ENCODE measurements at places on chromosomes 2 and 18.

- DNase-seq = no peak
Measured at GRCh38 chr18:26332991-26333390, 106.7 kb downstream of the TAF4B start.

DNA sequence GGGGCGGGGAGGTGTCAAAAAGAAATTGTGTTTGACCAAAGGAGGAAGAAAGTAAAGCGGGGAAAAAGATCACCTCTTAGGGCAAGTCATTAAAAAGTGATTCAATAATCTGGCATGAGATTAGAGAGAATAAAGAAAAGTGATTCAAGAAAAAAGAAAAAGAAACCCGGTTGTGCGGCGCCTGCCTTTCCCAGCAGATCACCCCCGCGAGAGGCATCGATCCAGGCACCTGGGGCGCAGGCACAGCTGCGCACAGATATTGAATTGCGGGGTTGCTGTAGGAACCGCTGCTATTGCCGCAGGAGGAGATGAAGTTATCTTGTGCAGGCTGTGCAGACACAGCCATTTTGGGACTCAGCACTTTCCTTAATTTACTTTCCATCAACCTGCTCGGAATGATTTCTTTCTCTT, 71.2 kb downstream of the PLB1 start:
- no peak for DNase-seq

DNA sequence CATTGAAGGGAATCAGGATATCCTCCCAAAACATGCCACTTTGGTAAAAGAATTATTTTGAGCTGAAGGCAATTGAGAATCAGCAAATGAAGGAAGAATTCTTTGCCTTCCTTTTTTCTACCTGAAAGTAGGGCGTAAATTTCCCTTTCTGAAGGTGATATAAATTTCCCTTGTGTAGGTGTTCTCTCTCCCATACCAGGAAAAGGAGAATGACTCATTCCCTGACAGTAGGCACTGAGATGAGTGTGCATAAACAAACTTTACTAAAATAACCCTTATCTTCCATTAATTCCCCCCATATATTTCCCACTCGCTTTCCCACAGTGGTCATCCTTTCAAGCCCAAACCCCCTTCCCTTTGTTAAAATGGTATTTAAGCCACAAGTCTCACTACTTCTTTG, 1339.0 kb downstream of the LRP1B start:
- DNase-seq = no peak

- no peak for DNase-seq
Measured at GRCh38 chr18:5253910-5254309, 41.6 kb downstream of the ZBTB14 start.

DNA sequence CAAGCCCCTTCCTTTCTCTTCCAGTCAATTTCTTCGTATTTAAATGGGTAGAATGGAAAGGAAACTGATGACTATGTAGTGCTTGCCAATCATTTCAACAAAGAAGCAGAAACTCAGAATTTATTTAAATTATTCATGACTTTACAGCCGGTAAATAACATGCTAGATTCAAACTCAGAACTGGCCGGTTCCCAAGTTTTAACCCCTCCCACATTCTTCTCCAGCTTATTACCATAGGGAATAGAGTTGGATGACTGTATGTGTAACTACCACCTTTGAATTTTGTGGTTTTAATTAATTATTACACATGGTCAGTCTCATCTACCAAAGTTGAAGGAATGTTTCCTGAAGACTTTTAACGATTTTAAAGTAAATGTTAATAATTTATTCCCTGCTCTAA, 819.3 kb upstream of the LRATD1 start:
- DNase-seq = no peak

DNA sequence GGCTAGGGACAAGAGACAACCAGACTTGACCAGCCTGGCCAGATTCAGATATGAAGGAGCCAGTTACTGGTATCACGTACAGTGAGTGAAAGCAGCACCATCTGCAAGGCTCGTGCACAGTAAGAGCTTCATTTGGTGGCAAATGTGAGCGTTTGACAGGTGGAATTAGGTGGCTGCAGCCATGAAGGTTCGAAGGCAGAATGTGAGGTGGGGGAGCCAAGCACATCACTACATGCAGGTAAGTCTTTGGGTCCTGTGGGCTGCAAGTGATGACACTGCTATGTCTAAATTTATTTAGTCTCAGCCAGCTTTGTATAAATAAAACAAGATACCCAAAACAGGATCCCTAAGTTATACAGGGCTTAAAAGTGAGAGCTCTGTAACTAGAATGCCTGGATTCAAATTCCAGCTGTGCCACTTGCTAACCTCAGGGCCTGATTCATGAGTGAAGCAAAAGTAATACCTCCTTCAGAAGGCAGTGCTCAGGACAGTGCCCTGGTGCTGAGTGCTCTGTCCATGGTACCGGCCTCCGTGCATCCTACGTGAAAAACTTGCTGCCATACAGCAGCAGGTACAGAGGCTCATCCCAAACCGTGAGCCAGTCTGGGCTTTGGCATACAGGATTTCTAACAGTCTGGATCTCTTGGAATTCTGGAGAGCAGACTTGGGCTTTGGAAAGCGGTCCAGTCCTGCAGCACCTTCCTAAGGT, 18.6 kb downstream of the DDX18 start:
- DNase-seq = no peak

GRCh38 chr2:45171136-45171501, 161.9 kb upstream of the SIX2 start:
- no peak for DNase-seq

- DNase-seq = no peak
Measured at GRCh38 chr2:45218931-45219339, 209.7 kb upstream of the SIX2 start.

- DNase-seq = no peak
Measured at GRCh38 chr2:41886145-41886664, 161.6 kb upstream of the PKDCC start.

GRCh38 chr2:203167751-203168150, 71.1 kb upstream of the CYP20A1 start:
- DNase-seq = no peak

DNA sequence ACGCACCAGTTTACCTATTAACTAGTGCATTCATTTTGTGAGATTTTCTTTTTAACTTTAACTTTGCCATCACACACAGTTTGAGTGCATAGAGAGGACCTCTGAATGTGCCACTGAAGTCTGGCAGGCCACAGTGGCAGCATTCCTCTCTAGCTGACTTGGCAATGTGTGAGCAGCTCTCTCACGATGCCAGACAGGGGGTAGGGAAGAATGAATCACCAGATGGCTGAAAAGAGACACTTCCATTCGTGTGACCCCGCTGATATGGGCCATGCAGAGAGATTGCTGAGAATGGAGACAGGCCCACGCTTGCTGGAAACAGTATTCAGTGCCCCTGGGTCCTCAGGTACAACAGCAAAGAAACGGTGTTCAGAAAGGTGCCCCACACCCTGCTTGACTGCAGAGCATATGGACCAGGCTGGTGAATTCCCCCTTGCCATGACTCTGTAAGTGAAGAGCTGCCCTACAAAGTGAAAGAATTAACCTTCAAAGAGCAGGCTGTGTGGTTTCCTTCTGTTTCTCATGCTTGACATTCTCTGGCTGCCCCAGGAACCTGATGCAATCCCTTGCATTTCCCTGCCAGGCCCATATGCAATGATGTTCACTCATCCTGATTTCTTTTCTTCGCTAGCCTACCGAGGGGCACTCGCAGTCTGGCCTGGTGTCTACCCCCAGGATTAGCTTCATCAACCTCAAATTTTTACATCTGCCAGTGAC, 236.1 kb downstream of the CDH20 start:
- no peak for DNase-seq

- no peak for DNase-seq
Measured at GRCh38 chr2:15449556-15450236, 111.4 kb downstream of the NBAS start.

DNA sequence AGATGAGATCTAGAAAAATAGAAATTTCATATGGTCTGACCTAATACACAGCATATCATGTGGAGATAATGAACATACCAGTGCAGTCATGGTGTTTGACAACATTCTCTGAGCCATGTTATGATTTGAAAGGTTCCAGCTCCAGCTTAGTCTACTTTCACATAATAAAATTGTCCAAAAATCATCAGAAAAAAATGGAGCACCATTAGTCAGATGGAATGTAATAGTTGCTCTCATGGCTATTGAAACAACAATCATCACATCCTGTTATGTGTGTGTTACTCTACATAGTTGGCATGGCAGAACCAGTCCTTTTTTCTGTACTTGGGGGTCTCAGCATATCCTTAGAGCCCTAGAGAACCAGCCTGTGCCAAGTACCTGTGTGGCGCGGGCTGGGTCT, 678.9 kb upstream of the FANCL start:
- DNase-seq = no peak

- no peak for DNase-seq
Measured at GRCh38 chr18:25736516-25736915, 353.9 kb downstream of the SS18 start.

DNA sequence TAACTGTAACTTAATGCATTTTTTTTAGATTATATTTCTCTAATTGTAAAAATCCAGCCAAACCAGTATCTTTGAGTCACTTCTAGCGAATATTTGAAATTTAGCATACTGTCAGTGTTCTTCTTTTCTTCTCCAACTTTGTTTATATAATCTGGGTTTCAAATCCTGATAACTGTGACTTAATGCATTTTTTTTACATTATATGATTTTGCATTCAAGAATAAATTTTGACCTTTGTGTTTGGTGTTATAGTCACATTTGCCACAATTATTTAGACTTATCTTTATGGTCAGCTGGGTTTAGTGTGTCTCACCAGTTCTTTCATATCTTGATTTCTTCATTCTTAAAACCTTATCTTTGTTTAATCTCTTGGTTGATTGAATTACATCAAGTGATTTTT, 345.7 kb downstream of the SLC4A3 start:
- DNase-seq = no peak

- DNase-seq = no peak
Measured at GRCh38 chr2:30798536-30798991, 8.7 kb downstream of the CAPN13 start.

DNA sequence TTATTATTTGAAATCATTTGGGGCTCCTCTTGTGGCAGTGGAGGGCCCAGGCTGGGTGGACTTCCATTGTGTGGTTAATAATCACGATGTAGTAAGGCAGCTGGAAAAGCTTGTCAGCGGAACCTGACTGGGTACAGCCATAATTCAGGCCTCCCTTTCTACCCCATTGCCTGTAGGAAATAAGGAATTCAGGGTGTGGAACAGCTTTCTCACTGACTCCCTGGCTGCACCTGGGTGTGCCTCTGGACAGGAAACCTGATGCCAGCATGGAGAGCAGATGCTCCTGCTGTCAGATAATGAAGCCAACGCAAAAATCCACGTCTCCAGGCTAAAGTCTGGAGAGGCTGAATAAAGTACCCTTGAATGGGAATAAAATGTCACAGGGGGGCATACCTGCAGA, 44.2 kb downstream of the LYPD6B start:
- DNase-seq = no peak

GRCh38 chr18:5543773-5544389, at the start of gene EPB41L3:
Gene EPB41L3 (minus strand): TSS chr18:5543997. CDS start chr18:5489183, 54,814 bp downstream.
- DNase-seq = no peak

- no peak for DNase-seq
Measured at GRCh38 chr2:119059287-119059686, 99.3 kb downstream of the C1QL2 start.

- DNase-seq = peak; percentile 27
Measured at GRCh38 chr18:35386600-35387100, 9.5 kb upstream of the ZNF396 start.

GRCh38 chr2:54522624-54523281, 66.6 kb downstream of the SPTBN1 start:
- peak; percentile 38 for DNase-seq

DNA sequence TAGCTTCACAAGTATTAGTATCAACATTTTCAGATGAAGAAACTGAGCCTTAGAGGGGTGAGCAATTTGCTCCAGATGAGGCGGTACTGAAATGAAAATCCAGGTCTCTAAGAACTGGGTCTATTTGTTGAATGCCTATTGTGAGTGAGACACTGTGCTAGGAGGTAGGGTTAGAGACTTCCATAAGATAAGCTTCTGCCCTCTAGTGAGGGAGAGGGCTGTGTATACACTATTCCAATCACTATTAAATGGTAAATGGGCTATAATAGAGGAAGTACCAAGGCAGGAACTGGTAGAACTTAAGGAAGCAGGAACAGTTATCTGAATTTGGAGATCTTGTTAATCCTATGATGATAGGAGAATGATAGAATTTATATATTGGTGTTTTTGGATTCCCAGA, 23.6 kb upstream of the GLS start:
- no peak for DNase-seq

- no peak for DNase-seq
Measured at GRCh38 chr2:174013315-174013751, 48.2 kb upstream of the SP3 start.

DNA sequence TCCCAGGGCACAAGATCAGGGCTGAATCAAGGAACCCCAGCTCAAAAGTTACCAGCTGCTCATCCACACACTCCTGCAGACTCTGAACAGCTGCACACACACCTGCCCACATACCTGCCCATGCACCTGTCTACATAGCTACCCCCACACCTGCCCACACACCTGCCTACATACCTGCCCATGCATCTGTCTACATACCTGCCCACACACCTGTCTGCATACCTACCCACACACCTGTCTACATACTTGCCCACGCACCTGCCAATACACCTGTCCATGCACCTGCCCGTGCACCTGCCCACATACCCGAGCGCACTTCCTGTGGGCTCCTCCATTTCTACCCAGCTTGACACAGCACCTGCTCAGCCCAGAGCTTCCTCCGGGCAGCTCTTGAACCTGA, 122.8 kb upstream of the AGAP1 start:
- DNase-seq = no peak

- no peak for DNase-seq
Measured at GRCh38 chr2:232341739-232342126, 36.8 kb upstream of the ALPP start.

GRCh38 chr2:146527166-146527565, 1317.7 kb upstream of the ACVR2A start:
- DNase-seq = no peak

DNA sequence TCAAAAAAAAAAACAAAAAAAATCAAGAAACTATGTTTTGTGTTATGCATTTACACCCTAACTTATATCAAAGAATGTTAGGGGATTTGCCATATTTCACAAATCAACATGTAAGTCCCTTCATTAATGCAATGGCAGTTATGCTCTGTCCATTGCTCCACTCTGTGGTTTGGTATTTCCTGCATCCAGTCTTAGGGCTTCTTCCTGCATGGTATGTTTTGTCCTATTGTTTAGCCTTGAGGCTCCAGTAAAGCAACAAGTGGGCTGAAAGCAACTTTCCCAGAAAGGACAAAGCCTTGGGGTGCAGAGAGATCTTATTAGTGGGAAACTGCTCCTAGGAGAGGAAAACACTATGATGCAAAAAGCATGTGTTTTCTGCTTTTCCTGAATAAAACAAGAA, 474.1 kb downstream of the IRS1 start:
- no peak for DNase-seq

DNA sequence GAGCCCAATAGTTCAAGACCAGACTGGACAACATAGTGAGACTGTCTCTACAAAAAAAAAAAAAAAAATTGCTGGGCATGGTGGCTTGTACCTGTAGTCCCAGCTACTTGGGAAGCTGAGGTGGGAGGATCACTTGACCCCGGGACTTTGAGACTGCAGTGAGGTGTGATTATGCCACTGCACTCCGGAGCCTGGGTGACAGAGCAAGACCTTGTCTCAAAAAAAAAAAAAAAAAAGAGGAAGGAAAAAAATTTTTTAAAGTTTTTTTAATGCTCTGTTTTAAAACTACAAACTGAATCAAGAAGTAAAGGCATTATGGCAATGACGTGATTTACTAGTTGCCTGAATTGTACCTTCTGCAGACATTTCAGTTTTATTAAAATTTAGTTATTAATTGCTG, 54.5 kb upstream of the ZDBF2 start:
- no peak for DNase-seq

GRCh38 chr2:42180300-42180699, 11.1 kb downstream of the EML4 start:
- DNase-seq = no peak

- DNase-seq = no peak
Measured at GRCh38 chr2:232290668-232291067, 87.9 kb upstream of the ALPP start.

Measured in activated effector memory CD4-positive, alpha-beta T cell treated with Interleukin-2 at 50 U/mL for 16 hours (primary cell).